ENCODE measurements at places on chromosomes 13 and 19.

DNA sequence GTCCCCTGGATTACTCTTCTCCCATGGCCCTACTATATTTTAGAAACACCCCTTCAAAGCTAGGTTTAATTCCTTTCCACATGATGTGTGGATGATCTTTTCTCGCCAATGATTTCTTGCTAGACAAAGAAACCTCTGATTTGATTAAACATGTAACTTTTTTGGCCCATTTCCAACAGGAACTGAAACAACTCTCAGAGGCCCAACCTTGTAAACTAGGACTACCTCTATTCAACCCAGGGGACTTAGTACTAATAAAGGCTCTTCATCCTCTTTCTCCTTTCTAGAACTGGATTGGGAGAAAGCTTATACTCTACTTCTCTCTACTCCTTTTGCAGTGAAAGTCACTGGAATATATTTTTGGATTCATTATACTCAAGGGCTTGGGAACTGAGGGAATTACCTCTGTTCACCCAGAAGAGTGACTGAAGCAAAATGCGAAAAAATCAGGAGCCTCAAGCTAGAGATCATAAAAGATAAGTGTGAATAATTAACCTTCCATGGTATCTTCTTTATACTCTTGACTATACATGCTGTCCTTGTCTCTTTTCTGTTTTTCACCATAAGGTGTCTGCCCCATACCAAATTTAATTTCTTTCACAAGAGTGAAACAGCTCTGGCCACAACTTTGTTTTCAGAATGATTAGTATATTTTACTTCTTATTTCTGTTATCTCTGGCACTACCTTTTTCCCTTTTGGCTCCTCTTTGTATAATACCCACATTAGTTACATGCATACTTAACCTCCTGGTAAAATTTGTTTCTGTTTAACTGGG is 977.6 kb downstream of the SLITRK5 start:
- no peak for DNase-seq

DNA sequence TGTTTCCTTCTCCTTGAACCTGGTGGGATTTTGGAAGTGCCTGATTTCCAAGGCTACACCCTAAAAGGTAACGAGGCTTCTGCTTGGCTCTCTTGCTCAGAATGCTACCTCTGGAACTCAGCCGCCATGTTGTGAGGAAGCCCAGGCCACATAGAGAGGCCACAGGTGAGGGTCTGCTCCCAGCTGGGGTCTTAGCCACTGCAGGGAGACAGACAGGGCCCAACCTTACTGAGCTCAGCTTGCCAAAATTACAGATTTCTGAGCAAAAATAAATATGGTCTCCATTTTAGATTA is 61.4 kb downstream of the GPR12 start:
- no peak for DNase-seq

GRCh38 chr19:2423915-2424685 is 3.3 kb downstream of the TIMM13 start:
- no peak for DNase-seq

DNA sequence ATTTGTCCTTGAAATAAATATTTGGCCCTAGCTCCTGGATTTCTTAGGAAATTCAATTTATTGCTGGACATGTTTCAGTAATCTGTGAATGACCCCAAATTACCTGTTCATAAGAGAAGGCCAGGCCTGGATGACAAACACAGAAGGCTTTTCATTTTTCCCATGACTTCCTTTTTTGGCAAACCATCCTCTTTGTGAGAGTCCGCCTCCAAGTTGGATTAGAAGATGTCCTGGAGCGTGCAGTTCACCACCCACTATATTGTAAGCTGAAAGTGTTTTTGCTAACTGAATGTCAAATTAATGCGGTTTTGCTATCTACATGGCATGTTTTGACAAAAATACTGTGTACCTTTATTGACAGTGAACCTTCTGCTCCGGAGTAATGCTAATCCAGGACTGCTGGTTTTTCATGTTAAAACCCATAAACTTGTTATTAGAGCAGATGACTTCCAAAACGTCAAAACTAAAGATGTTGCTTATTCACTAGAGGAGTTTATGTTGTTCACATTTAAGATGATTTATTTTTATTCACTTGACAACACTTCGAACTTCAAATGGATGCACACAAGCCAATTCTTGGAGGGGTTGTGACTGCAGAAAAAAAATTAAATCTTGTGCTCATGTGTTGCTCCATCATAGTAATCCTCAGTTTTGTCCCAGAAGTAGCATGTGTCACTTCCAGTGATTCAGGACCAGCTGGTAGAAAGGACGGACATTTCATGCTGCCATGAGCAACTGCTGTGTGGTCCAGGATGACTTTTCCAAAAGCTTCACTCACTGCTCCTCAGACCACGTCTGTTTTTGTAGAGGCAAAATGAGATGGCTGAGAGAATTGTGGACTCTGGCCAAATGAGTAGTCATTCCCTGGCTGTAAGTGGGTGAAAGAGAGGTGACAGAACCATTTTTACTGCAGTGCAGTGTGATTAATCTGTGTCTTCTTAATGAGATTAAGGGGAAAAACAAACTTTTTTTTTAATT is 71.0 kb downstream of the ITGBL1 start:
- DNase-seq: no peak

DNA sequence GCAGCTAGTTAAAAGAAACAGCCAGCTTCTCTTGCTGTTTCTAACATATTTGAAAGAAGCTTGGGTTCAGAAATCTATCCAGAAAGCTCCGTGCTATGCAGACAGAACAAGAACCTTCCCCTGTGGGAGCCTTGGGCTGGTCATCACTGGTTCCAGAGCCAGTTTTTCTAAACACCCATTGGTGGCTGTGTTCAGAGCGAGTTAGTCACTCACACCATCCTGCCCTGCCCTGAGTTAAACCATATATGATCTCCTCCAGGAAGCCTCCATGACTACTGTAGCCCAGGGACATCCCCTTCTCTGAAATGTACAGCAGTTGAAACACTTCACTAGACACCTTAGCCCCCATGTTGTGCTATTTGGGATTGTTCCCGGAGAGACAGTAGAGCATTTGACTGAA is 200.8 kb upstream of the SGCG start:
- no peak for DNase-seq

DNA sequence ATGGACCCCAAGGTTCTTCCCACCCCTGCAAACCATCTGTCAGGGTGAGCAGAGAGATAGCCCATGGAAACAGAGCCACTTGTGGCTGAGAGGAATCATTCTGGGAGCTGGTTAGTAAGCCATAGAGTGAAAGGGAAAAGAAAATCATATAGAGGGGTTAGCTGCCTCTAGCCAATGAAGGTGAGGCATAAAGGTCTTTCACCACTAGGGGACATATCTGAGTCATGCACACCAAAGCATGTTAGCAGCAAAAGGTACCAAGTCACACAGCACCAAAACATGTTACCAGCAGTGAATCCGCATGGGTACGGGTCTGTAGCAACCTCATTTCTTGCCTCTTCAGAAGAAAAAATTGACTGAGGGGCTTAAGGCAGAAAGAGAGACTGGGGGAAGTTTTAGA is 76.7 kb upstream of the ZNF43 start:
- no peak for DNase-seq

GRCh38 chr19:18109733-18110608 is 12.4 kb downstream of the MAST3 start:
- DNase-seq: peak; percentile 64

- DNase-seq: no peak
Measured at GRCh38 chr13:78398743-78399410, 204.5 kb downstream of the POU4F1 start.

DNA sequence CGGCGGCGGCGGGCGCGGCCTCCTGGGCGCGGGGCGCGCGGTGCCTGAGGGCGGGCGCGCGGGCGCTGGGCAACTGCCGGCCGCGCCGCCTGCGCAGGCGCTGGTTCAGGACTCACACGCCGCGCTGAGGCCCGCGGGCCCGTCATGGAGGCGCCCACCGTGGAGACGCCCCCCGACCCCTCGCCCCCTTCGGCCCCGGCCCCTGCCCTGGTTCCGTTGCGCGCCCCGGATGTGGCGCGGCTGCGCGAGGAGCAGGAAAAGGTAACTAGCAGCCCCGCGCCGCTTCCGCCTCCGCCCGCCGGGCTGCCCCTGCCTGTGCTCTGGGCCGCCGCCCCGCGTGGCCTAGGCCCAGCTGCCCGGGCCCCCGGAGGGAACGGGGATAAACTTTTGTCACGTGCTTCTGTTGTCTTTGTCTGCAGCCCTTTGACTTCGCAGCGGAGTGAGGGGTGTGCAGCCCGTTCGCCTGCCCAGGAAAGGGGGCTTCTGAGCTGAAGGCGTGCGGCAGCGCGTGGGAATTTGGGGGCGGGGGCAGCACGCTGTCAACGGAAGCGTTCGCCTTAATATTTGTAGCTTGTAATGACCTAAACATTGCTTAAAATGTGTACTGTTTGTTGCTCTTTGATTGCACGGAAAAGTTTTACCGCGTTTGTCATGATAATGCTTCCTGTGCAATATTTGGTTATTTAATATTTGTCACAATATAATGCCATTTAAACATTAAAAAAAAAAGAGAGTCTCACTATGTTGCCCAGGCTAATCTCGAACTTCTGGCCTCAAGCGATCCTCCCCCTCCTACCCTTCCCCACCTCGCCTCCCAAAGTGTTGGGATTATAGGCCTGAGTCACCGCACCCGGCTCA is 594 bp downstream of the URI1 start:
- DNase-seq: peak; percentile 73

- no peak for DNase-seq
Measured at GRCh38 chr13:22126433-22127021, 455.7 kb downstream of the FGF9 start.

- DNase-seq: peak; percentile 70
Measured at GRCh38 chr19:17079710-17080439, 4.3 kb downstream of the MYO9B start.

- DNase-seq: no peak
Measured at GRCh38 chr13:98923641-98924397, 54.0 kb downstream of the DOCK9 start.

DNA sequence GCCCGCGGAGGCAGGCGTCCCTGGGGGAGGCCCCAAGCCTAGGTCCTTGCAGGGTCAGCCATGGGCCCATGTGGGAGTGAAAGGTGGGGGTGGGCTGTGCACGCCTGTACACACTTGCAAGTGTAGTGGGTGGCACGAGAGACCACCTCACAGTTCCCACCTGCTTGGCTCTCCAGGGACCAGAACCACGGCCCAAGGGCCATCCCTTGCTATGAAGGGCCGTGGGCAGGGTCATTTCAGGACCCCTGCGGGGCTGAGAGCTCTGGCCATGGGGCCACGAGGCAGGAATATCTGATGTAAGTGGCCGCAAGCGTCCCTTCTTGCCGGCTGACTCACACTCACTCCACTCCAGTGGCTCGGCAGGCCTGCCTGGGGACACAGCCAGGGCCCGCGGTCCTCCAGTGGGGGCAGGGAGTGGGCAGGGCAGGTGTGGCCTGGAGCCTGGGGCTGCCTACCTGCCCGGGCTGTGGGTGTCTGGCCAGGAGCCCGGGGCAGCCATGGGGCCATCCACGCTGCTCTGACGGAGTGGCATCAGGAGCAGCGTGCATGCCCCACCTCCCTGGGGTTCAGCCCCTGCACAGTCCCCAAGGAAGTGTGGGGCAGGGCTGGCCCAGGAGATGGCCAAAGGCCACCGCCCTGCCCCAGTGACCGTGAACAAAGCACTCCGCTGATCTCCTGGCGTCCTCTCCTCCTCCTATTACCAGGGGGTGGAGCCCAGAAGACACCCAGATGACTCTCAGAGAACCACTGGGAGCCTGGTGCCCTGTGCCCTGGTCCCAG is 8.6 kb upstream of the MKNK2 start:
- no peak for DNase-seq

DNA sequence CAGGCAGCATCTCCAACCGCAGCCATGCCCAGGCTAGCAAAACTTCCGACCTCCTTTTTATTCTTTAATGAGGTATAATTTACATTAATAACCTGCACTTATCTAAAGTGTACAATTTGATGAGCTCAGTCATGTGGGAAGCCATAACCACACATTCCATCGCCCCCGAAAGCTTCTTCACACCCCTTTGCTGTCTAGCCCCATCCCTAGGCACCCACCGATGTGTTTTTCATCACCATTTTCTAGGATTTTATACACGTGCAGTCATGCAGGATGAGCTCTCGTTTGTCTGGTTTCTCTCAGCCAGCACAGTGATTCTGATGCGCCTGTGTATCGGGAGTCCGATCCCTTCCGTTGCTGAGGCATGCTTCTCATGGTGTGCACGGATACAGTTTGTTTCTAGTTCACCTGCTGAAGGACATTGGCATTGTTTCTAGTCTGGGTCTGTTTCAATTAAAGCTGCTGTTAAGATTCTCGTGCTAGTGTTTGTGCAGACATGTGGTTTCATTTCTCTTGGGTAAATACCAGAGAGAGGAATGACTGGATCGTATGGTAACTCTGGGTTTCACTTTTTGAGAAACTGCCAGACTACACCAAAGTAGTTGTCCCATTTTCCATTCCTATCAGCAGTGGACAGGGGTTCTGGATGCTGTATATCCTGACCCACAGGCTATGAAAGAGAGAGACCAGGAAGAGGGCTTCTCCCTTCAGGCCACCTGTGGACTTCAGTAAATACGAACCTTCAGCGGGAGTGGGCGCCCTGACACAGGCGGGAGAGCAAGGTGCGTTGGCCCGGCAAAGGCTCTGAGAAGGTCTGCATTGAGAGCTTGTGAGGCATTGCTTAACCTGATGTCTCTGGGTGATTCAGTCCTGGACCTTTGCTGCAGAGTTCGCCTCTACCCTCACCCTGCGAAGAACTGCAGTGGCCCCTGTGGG is 4.9 kb downstream of the AP1M1 start:
- no peak for DNase-seq

DNA sequence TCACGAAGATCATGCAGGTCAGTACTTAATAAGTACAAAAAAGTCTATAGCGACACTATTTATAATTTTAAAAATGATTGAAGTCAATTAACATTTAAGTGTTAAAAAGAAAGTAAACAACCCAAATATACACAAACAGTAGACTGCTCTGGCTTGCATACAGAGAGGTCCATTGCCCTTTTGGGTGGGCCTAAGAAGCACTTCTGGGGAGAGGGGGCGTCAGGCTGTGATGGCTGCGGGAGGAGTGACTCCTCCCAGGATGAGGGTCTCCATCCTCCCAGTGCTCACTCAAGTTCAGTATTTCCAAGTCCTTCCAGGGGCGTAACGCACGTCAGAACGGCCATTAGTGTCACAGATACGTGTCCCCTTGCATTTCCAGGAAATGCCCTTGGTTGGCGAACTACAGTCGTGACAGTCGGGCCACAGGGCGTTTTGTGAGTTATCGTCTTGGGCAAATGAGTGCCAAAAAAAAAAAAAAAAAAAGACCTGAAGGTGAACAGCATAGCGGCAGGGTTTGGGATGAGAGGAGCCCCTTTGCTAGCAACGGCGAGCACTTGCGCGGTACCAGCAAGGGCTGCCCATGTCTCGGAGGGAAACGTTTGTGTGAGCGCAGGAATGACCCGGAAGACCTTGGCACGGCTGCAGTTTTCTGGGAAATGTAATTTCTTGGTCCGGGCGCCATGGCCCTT is at the start of gene SCGB2B2:
SCGB2B2 (minus strand) TSS at position 463 of the 689 bp plus-strand sequence. CDS start 82,596 bp downstream, outside the sequence.
- DNase-seq: peak; percentile 75

GRCh38 chr13:73141292-73141771 is 82.5 kb downstream of the KLF5 start:
- no peak for DNase-seq

GRCh38 chr19:5403968-5404640 is 51.1 kb upstream of the ZNRF4 start:
- DNase-seq: peak; percentile 72

Measured in activated naive CD8-positive, alpha-beta T cell treated with anti-CD3 and anti-CD28 coated beads, Interleukin-2, amount 50 U/mL, for 24 hours (primary cell).